ENCODE measurements at places on chromosomes 6 and 20.

- no peak for DNase-seq
These were observed 10.8 kb downstream of the NCOA5 start for GRCh38 chr20:46078954-46079353.

DNA sequence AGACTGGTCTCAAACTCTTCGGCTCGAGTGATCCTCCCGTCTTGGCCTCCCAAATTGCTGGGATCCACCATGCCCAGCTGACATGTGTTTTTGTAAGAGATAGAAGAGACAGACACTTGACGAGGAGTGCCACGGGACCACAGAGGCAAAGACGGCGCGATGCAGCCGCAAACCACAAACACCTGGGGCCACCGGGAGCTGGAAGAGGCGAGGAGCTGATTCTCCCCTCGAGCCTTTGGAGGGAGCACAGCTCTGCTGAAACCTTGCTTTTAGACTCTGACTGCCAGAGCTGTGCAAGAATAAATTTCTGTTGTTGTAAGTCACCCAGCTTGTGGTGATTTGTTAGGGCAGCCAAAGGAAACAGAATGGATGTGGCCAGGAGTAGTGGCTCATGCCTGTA lies 46.9 kb downstream of the TFAP2C start:
- DNase-seq: no peak

GRCh38 chr20:46204594-46205186 lies 86.6 kb downstream of the CD40 start:
- DNase-seq: no peak

- no peak for DNase-seq
These were observed 126.0 kb upstream of the RREB1 start for GRCh38 chr6:6981681-6982322.

- DNase-seq: no peak
These were observed 555 bp upstream of the ZBTB46 start for GRCh38 chr20:63831646-63831992.

GRCh38 chr6:2353412-2354137 lies 108.2 kb upstream of the GMDS start:
- peak; percentile 52 for DNase-seq

GRCh38 chr20:57947421-57948179 lies 237.8 kb upstream of the PMEPA1 start:
- DNase-seq: no peak

GRCh38 chr6:168417679-168418557 lies 23.1 kb upstream of the SMOC2 start:
- DNase-seq: no peak

DNA sequence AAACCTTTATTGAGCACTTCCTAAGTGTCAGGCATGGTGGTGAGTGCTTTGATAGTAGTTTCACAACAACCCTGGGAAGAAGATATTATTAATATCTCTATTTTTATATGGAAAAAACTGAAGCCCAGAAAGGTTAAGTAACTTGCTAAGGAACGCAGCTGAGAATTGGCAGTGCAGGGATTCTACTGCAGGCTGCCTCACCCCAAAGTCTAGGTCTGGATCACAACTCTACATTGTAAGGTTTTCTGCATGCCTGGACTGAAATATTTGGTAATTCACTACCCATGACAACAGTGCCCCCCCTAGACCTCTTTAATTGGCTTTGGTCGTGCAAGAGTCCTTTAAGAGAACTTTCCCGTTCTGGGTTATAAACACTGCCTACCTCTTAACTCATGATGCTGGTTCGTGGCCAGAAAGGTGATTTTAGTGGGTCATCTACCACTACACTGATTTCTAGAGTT lies 67.1 kb upstream of the KCNQ5 start:
- DNase-seq: no peak

DNA sequence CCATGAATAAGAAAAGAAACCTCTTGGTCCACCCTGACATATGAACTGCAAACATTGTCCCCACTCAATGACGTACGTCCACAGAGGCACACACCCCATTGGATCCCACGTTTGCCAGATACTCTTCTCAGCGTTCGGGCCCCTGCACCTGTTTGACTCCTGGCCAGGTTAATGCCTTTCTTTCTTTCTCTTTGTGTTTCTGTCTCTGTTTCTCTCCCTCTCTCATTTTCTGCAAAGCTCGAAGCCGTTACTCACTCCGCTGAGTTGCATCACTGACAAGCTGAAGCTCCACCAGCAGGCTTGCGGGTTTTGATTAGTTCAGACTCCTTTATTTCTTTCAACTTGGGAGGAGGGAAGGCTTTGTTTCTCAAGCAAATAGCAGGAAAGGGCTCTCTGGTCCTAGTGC lies 135.5 kb upstream of the SUPT3H start:
- no peak for DNase-seq

GRCh38 chr6:156347656-156348055 lies 429.5 kb upstream of the ARID1B start:
- no peak for DNase-seq

DNA sequence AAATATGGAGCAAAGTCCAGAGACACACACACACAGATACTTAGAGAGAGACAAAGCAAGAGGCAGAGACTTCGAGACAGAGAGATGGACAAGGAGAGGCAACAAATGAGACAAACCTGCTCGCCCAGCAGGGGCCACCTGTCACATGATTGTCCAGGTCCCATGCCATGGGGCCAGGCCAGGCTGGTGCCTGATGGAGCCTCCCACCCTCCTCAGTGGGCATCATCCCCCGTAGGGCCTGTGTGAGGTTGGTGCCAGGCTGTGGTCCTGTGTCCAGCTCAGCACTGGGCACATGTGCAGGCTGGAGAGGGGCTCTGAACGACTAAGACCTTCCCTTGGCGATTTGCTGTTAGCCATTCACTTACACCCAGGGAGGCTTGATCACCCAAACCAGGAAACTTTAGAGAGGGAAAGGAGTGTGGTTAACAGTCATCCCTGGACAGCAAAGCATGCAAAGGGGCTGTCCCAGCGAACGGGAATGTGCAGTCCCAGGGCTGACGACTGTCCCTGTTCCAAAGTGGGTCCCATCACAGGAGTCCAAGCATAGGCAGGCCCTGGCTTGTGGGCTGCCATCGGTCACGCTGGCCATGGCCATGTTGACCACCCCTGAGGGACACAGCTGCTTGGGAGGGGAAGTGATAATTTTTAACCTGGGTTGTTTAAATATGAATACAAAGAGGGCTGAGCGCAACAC lies 38.4 kb upstream of the PHACTR3 start:
- no peak for DNase-seq
